Activated B cell treated with CpG ODN at 0.5 μM for 24 hours (primary cell): ENCODE measurements at places on chromosomes 1 and 21. TPM values are rescaled to one million over a fixed set of nuclear protein-coding genes. Genes with fewer than 3 reads are reported as not detected.

Gene RHBDL2
- not detected in 2 replicates for total RNA-seq

Gene KRTAP10-1
- not detected in 2 replicates for total RNA-seq

Gene EDARADD
- not detected in 2 replicates for total RNA-seq

Gene MIXL1
- total RNA-seq: 0.75 and 0.93 TPM in 2 replicates

DNA sequence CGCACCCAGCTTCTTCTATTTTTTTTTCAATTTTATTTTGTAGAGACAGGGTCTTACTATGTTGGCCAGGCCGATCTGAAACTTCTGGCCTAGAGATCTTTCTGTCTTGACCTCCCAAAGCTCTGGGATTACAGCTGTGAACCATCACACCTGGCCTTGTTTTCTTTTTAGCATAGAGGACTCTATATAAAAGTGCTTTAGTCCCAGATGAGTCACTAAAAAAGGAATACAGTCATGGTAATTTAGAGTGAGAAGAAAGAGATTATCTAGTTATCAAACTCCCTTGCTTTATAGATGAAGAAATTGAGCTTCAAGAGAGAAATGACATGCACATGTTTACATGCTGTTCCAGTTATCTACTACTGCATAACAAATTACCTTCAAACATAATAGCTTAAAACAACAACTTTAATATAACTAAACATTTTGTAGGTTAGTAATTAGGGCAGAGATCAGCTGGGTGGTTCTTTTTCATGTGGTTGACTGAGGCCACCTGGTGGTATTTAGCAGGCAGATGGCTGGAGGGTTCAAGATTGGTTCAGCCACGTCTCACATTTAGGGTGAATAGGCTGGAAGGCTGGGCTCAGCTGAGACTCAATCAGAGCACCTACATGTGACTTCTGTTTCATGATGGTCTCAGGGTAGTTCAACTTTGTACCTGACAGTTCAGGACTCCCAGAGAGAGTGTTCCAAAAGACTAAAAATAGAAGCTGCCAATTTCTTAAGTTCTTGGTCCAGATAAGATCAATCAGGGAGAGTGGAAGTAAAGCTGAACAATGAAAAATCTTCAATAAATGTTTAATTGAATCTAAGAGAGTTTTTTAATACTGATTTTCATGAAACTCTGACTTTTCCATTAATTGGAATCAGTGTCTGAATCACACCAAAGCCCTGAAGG is 16.9 kb upstream of the MTF2 start:
- no peak for DNase-seq

GRCh38 chr1:195831789-195832188 is 776.5 kb downstream of the KCNT2 start:
- DNase-seq: no peak

GRCh38 chr1:234918181-234918841 is 210.3 kb downstream of the TOMM20 start:
- no peak for DNase-seq

DNA sequence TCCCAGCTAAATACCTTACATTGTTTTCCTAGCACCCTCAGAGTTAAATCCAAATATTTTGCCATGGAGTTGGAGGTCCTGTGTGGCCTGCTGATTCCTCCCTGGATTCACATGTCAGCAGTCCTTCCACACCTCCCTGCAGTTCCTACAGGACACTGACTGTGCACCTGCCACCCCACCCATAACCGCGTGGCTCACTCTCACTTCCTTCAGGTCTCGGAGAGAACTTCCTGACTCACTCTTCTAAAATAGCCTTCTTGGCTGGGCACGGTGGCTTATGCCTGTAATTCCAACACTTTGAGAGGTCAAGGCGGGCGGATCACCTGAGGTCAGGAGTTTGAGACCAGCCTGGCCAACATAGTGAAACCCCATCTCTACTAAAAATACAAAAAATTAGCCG is 8.4 kb upstream of the CAMTA1 start:
- DNase-seq: no peak
